ENCODE measurements at places on chromosomes 4 and X.
A peak's percentile ranks its signal among the peaks of the same experiment; 100 is the strongest.

GRCh38 chrX:22041907-22042530 is 9.9 kb downstream of the PHEX start:
- no peak for DNase-seq

DNA sequence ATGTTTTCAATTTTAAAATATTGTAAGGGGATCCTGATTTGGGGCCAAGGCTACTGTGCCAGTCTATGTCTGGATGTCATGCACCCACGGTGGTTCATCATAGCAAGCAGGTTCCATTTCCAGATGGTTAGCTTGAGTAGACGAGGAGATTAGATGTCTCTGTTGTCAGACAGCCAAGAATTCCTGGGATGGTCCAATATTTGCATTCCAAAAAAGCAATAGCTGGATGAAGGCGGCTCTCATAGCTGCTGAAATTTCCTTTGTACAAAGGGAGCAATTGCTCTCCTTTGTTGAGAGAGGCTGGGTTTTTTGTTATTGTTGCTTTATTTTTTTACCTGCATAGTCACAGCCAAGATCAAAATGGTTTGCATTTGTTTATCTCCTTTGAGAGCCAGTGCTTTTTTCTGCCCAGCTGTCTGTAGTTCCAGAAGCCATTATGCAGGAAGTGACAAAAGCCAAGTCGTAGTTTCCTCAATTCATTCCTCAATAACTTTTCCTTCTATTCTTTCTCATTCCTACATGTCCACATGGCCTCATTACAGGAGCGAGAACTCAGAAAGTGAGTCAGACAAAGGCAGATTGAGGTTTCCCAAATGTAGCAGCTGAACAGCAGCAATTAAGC is 107.9 kb downstream of the MMRN1 start:
- DNase-seq, result no peak

GRCh38 chr4:183303301-183303700 is 16.8 kb downstream of the CLDN22 start:
- DNase-seq, result peak; percentile 53

DNA sequence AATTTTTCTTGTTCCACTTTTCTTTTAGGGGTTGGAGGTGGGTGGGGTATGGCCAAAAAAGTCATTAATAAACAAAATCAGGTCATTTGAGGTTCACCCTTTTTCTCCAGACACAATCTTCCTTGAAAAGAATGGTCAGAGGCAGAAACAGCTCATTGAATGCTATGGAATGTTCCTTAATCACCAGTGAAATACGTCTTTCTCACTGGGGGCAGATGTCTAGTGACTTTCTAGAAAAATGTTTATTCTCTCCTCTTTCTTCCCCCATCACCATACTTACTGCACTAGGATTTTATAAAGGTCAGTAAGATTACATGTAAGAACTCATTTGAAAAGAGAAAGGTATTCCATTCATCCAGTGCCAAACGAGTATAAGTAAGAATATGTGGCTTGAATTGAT is 44.5 kb downstream of the MGST2 start:
- no peak for DNase-seq

GRCh38 chr4:127249767-127250108 is 383.0 kb upstream of the INTU start:
- no peak for DNase-seq

DNA sequence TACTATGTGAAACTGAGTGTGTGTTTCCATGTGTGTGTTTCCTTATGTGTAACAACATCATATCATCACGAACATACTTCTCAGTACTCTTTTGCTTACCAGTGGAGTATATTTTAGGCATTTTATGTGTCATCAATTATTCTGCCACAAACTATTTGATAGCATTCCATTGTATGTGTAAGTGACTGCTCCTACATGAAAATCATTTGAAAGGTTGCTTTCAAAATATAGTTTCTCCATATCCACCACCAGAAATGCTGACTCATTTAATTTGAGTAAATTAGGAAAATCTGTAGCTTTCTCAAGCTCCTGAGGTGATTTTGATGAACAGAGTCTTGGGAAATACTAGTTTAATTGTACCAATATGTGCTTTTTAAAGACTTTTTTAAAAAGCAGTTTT is 376.2 kb downstream of the PCDH18 start:
- DNase-seq, result no peak

GRCh38 chrX:6849716-6850414 is 297.6 kb upstream of the STS start:
- DNase-seq, result no peak

DNA sequence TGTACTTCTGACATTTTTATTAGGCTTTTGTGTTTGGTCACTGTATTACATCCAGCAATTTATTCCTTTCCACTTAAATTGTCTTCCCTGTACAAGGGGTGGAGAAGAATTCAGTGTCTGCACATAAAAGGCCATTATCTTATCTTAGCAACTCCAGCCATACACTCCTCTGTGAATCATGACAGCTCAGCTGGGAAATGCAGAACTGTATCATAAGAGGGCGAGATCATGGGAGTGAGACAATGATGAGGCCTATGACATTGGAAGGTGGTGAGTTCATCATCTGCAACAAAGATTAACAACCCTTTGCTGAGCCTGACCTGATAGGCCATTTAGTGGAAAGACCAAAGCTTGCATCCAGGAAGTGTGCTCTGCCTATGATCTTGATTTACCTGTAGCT is 33.3 kb downstream of the SLIT2 start:
- peak; percentile 4 for DNase-seq

- no peak for DNase-seq
These were observed 331.0 kb upstream of the EMCN start for GRCh38 chr4:100848841-100849240.

DNA sequence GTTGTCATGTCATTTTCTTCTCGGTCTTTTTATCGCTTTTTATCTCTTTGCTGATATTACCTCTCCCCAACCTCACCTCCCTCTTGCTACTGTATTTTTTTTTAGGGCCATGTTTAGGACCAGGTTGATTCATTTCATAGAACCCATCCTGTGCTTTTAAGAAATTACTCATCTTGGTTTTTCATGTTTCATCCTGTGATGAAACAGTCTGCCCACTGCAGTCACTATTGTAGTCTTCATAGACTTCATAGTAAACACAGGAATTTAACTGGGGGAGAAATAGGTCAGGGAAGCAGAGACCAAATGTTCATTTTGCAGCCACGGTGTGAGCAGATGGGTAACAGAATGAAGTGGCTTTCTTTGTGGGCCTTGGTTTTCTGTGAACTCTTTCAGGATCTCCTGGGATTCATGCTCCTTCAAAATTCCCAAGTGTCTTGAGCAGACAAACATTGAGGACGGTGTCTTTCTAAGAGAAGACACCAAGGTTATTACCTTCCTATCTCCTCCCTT is 161.8 kb downstream of the NAA11 start:
- DNase-seq, result no peak

DNA sequence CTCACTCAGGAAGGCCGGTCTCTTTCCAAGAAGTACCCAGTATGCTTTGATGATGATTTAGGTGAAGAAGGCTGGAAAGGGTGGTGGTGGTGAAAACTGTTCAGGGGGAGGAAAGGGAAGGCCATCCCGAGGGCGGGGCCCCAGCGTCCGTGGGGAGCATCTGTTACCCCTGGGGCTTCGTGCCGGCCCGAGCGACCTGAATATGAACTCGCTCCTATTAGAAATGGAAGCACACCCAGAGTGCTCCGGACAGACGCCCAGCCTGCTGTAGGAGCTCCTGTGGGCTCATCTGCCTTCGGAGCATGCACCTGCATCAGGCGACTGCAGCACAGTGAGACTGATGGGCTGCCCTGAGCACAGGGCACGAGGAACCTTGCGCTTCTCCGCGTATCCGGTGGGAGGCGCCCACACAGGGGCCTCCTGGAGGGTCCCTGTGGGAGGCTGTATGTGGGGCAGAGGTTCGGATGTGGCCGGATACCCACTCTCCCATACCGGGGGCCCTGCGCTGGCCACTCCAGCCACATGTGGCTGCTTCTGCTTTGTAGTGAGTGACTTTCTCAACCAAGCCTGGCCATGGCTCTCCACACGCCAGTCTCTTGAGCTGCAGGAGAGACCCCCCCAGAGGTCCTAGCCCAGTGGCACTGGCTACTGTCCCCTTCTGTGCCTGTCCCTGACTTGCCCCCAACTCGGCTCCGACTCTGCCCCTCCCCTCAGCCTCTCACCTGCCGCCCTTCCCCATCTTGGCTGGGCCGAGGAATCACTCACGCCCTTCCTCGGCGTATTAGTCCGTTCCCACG is 36.7 kb downstream of the FGFRL1 start:
- no peak for DNase-seq

DNA sequence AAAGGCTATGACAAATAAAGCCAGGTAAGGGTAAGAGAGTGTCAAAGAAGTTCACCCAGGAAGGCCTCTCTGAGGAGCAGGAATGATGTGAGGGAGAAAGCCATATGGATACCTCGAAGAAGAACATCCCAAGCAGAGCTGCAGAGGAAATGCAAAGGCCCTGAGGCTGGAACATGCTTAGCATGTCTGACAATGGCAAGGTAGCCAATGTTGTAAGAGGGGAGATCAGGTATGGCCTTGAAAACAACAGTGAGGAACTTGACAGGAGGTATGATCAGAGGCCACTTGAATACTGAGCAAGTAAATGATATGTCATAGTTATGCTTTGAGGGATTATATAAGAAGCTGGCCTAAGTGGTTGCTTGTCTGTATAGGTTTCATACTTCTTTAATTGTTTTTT is 3.8 kb downstream of the SCFD2 start:
- no peak for DNase-seq

DNA sequence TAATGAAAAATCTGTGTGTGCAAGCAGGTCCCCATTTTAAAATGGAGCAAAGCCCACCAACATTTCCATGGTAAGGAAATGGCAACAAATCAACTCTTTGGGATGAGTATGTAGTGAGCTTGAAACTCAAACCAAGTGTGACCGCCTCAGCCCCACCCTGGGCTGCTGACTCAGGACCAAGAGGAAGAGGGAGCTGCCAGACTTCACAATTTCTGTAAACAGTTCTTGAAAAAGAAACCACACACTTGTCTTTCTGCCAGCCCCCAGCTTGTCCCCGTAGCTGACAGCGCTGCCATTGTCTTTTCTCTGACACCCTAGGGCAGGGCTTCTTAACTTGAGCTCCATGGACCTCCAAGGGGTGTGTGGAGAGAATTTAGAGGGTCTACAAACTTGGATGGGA is 10.3 kb downstream of the RTL5 start:
- DNase-seq, result peak; percentile 44

DNA sequence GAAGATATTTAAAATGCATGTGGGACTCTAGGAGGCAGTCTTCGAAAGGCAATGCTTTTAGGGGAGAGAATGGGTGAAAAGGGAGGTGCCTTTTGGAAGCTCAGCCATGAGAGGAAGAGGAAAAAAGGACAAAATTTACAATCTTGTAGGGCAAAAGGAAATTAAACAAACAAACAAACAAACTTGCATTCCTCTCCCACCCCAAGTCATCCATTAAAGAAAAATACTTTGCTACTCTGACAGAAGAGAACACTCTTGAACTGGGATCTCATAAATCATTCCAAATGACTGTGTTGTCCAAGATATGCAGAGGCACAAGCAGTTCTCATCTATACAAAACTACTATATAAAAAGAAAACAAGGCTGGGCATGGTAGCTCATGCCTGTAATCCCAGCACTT is 46.7 kb downstream of the HELQ start:
- DNase-seq, result no peak

DNA sequence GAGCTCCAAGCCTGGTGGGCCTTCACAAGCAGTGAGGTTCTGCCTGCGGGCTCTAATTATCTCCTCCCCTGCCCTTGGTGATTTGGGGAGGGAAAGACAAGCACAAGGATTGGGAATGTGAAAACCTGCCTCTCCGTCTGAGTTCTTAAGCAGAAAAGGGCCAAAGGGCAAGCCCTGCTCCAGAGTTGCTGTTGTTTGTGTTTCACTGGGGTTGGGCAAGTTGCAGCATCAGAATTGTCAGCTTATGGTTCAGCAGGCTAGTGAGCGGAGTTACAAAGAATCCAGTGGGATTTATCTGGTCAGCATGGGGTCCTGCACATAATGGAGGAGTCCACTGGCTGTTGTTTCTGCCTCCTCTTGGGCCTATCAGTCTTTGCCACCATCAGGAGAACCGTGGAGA is 60.5 kb downstream of the NHS start:
- DNase-seq, result no peak
